ENCODE measurements at places on chromosomes 1 and 21.
A peak's percentile ranks its signal among the peaks of the same experiment; 100 is the strongest.

DNA sequence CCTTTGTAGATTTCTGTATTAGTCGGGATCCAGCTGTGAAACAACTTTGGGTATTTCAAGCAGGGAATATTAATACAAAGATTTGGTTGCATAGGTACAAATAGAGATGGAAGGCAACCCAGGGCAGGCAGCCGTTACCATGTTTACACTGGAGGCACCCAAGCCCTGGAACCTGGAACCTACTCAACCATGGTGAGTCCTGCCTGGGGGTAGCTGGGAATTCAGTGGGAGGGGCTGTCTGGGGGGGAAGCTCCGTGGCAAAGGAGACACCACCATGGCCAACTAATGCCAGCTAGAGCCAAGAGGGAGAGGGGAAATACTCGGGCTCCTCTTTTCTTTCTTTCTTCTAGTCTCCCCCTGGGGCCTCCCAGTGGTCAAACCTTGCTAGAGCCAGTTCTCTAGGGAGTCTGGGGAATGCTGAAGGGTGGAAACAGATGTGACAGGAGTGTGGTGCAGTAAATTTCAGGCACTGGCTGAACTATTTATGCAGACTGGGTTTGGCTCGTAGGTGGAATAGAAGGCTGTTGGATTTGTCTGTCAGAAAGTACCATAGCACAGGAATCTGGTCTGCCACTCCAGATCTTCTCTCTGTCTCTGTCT is 91.9 kb upstream of the CACNA1E start:
- peak; percentile 25 for DNase-seq

- DNase-seq = no peak
Measured at GRCh38 chr1:2528966-2529783, 888 bp downstream of the HES5 start.

DNA sequence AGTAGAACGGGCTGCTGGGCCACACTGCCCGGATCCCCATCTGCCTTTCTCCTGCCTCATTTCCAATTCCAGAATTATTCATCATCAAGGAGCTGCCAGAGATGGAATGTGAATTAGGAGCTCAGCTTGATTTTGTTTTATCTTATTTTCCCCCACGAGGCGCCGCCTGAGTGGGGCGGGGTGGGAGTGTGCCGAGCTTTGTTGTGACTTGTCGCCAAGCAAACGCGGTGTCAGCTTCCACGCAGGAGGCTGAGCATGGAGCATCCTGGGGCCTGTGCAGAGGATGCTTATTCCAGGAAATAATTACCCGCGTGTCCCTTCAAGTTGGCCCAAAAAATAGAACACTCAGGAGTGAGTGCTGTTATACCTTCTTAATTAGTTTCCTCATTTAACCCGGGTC is 91.2 kb downstream of the HMGB4 start:
- DNase-seq = no peak

DNA sequence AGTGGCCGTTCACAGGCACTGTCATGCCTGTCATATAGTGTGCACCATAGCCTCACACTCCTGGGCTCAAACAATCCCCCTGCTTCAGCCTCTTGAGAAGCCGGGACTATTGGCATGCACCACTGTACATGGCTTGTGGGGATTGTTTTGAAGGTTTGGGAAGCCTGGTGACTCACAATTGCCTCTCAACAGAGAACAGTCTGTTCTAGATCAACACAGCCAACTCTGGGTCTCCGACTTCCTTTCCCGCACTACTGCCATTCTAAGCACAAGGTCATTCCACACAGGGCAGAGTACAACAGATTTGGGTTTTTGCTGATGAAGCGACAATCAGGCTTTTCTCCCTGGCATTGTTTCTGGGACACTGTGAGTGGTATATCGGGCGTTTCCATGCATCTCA is 15.5 kb upstream of the AHCTF1 start:
- DNase-seq = peak; percentile 96

DNA sequence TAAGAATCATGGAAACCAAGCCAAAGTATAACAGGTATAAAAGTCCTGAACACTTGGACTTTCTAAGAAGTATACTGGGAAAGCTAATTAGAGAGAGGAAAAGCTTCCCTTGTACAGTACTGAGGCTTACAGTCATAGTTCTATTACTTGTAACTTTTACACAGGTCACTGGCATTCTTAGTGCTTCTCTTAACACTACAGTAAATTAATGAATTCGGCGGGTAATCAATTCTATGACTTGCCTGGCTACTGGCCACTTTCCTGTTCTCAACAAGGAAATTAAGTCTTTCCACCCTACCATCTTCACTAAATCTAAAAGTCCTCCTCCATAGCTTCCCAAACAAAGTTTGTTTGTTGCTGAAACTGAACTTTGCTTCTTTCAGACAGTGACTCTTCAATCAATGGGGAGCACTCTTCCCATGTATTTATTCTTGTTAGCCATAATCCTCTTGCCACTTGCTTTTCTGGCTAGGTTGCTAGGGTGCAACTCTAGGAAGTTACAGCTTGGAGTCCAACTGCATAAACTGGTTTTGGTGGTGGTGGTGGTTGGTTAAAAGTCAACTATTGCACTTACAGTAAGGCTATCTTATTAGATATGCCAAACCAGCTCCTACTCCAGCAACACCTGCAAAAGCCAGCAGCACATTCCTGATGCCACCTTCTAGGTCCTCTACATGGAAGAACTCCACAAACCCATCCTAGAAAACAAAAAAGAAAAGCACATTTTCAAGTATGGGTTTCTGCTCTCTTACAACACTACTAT is 2.4 kb downstream of the MCL1 start:
- DNase-seq = peak; percentile 23

Data from LHCN-M2 (cell line).